Right renal cortex interstitium (tissue), 3 donors: ENCODE measurements at places on chromosomes 1 and 21. TPM values are rescaled to one million over a fixed set of nuclear protein-coding genes. Genes with fewer than 3 reads are reported as not detected.

DNA sequence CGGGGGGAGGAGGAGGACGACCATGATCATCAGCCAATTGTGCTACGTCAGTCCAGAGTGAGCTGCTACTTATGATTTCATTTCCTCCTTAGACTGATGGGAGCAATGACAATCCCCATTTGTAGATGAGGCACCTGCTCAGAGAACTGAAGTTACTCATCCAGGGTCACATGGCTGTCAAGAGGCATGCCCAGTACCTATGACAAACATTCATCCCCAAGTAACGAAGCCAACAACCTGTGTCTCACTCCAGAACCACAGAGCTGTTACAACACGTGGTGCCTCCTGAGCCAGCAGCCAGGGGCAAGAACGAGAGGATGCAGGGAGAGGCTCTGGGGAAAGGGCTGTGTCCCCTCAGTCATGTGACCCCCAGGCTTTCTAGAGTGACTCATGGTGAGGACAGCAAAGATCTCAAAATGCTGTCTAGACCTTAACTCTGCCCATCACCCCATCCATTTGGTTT lies 93.6 kb downstream of the SIM2 start:
- no peak for DNase-seq

Gene PPP1R12B
- polyA plus RNA-seq = 13.0 TPM

- DNase-seq = no peak
These were observed 24.5 kb upstream of the TBX19 start for GRCh38 chr1:168256164-168256563.

DNA sequence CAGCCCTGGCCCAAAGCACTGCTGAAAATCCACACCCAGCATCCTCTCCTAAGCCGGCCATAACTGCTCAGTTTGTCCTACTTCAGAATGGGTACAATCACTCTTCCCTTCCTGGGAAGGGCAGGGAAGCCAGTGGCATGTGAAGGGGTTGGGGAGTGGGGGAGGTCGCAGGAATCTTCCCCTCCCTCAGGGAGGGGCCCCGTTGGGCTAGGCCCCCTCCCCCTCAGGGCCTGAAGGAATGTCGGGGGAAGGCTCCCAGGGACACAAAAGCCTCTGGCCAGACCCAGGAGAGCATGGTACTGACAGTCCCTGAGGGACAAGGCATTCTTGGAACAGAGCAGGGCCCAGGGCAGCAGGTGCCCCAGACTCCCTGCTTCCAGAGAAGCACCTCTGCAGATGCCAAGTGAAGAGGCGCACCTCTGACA lies 1.2 kb downstream of the ELOVL1 start:
- DNase-seq = no peak

DNA sequence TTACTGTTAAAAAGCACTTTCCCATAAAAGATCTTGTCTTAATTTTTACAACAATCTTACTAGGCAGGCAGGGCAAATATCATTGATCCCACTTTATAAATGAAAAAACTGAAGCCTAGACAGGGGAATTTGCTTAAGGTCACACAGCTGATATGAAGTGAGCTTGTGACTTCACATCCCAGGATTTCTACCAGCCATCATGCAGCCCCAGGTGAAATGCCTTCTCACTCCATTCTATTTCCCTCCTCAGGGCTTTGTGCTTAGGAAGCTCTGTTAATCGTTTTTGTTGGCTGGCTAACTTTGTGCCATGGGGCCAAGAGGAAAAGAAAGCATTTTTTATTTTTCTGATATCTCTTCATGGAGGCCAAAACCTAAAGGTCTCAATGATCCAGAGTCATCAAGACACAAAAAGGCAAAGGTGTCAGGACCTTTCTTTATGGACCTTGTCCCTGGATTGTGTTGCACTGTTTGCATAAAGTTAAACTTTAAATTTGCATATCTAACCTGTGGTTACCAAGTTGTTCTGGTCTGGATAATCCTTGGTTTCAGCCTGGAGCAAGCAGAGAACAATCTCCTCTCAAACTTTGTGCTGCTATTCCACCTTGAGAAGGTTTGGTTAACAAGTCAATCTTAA lies 44.8 kb upstream of the ZNF326 start:
- DNase-seq = no peak

Gene CHI3L2
- polyA plus RNA-seq = 0.33 TPM

GRCh38 chr1:154524881-154525280 lies 22.7 kb upstream of the SHE start:
- no peak for DNase-seq

- DNase-seq = no peak
These were observed 14.6 kb downstream of the PIGP start for GRCh38 chr21:37058261-37058660.

DNA sequence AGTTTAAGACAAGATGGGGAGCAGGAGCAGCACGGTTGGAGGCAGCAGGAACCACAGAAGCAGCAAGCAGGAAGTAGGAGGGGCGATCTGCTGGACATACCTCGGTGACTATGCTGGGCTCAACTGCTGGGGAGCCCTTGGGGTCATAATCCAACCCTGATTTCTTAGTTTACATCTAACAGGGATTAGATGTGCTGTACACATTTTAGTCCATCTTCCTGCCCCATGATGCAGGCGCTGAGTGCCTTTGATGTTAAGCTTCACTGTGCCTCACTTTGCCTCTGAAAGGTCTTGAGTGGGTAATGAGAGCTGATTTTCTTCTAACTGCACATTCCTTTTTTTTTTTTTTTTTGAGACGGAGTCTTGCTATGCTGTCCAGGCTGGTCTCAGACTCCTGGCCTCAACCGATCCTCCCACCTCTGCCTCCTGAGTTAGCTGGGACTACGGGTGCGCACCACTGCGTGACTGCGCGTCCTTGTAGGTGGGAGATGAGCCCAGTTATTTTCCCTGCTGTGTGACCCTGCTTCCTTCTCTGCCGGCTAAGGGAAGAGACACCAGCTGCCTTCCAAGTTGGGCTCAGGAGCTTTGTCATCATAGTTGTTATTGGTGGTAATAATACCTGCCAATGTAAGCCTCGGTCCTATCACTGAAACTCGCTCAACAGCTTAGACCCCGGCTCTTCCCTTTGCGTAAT lies 1.1 kb upstream of the RCAN3 start:
- DNase-seq = no peak

Gene DLGAP3
- polyA plus RNA-seq = 2.0 TPM

DNA sequence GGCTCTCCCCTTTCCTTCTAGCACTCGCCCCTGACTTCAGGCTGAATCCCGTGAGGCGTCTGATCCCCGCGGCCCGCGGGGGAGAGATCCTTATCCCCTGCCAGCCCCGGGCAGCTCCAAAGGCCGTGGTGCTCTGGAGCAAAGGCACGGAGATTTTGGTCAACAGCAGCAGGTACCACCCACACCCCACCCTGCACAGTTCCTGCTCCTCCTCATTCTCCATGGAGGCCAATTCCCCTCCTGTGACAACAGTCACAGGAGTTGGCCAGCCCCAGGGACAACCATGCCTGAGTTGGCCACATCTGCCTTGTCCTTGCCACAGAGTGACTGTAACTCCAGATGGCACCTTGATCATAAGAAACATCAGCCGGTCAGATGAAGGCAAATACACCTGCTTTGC lies 20.0 kb downstream of the TMEM81 start:
- no peak for DNase-seq

DNA sequence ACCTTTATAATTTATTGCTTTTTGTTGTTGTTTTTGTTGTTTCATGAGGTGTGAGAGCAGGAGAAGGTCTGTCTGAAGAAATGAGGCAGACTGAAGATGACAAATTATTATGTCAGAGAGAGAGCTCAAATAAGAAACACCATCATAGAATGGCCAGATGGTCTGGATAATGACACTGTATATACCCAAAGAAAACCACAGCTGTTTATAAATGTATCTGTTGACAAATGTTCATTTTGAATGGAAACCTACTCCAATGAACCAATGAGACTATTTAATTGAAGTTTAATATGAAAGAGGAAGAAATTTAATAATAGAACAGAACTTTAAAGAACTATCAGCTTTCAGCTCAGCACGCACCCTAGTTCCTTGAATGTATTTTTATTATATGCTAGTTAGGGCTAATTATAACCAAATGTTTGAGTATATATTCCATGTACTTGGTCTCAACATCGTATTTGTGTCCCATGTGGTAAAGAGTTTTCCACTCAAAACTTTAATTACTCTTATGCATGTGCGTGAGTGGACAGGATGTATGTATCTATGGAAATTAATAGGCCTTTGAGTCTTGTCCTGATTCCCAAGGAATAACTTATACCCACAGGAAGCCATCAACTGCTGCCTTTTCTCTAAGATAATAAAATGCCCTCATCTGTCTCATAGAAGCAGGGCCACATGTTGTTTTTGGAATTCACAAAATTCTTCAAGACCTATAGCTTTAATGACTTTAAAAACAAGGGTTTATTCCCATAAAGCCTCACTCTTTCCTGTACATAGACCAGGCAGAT lies 202.7 kb downstream of the KCNK2 start:
- DNase-seq = no peak

Gene FCRL6
- 0.65 TPM for polyA plus RNA-seq

GRCh38 chr1:6911974-6912373 lies 126.7 kb downstream of the CAMTA1 start:
- no peak for DNase-seq

Gene MXRA8
- polyA plus RNA-seq = 145 TPM

DNA sequence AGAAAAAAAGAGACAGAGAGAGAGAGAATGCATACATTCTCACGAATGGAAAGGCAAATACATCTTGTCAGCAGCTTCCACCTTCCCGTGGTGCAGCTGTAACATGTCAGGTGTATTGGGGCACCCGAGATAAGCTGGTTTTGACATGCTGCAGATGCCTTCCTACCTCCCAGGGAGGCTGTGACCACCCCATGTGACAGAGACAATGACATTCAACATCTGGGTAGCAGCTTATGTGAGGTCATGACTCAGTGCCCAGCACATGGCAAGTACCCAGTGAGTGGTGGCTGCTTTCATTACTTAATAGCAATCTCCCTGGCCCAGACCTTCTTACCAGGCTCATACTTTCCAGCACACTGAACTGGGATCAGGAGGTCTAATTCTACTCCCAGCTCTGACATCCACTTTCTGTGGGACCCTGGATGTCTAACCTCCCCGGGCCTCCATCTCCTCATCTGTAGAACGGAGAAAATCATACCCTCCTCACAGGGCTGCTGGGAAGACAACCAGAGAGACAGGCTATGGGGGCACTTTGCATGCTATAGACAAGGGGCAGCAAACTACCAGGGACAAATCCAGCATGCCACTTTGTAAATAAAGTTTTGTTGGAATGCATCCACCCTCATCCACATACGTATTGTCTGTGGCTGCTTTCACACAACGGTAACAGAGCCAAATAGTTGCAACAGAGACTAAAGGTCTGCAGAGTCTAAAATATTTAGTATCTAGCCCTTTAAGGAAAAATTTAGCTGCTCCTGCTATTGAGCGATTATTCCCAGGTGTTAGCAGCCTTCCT lies 38.5 kb upstream of the ZBTB40 start:
- no peak for DNase-seq

DNA sequence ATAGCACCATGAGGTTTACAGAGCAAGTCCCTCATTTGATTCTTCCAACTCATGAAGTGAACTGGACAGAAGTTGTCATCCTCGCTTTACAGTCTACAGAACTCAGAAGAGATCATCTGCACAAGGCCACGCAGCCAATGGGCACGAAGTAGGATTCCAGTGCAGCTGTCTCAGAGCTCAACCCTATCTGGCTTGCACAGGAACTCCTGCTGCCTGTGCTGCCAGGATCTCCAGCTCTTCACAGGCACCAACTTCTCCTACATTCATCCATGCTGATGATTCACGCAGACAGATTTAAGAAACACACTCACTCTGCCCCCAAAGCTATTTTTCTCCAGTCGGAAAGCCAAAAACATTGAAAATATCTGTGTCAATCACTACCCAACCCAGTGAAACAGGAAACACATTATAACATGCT lies 157.0 kb downstream of the RERE start:
- DNase-seq = no peak

GRCh38 chr1:245133995-245134715 lies 20.6 kb upstream of the KIF26B start:
- no peak for DNase-seq

Gene GUK1
- 106 TPM for polyA plus RNA-seq

Gene EFCAB14
- polyA plus RNA-seq = 109 TPM

Gene PLEKHN1
- polyA plus RNA-seq = 0.17 TPM

Gene CD5L
- not detected for polyA plus RNA-seq

DNA sequence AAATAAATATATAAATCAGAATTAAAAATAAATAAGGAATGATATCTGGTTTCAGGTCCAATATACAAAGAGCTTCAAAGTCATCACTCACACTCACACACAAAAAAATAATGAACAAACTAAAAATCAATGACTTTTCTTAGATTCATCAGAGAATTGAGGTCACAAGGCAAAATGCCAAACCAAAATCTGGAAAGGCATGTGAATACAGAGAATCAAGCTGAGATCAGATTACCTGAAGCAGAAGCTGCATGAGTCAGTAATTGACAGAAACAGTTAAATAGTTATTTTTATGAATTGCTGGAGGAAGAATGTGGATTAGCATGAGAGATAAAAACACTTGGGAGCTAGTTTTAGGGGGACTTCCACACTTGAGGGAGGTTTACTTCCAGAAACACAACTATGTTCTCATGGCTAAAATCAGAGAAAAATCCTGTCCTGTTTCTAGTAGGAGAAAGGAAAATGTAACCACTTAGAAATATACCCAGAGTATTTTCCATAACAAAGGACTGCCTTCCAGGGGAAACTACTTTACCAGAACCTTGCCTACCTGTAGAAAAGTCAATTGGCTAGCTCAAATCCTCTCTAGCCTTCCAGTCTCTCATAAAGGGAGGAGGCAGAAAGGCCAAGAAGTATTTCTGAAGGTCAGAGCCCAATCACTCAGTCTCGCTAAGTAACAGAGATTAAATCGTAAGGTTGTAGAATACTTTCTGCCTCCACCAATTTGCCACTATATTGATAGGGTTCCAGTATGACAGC lies 536.6 kb upstream of the NR5A2 start:
- DNase-seq = no peak

DNA sequence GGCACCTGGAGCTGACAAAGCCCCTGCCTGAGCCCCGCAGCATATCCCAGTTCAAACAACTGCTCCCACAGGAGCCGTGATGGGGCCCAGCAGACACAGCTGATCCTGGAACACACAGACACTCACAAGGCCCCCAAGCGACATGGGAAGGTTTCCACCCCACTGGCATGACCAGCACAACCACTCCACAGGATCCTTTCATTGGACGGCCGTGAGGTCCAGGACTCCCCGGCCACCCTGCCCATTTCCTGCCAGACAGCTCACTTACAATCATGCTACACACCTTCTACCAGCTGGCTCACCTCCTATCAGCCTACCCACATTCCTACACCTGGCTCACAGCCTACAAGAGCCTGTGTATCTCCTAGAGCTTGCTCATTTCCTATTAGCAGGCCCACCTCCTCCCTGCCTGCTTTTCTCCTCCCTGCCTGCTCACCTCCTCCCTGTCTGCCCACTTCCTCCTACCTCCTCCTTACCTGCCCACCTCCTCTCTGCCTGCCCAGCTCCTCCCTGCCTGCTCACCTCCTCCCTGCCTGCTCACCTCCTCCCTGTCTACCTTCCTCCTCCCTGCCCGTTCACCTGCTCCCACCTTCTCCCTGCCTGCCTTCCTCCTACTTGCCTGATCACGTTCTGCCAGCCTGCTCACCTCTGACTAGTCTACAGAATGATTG lies 73.9 kb downstream of the MATN1 start:
- DNase-seq = no peak

Gene SRGAP2C
- polyA plus RNA-seq = 22.9 TPM

- no peak for DNase-seq
These were observed 11.4 kb upstream of the ASCL5 start for GRCh38 chr1:201138311-201138840.
